ENCODE measurements at places on chromosomes 7 and 10. TPM values are rescaled to one million over a fixed set of nuclear protein-coding genes. Genes with fewer than 3 reads are reported as not detected.

GRCh38 chr10:122298598-122299301 is 27.7 kb downstream of the BTBD16 start:
- H3K27me3 ChIP-seq: peaks cover 4% of the 10 kb centered on the region
- H3K4me1 ChIP-seq: peaks cover 8% of the 10 kb centered on the region
- no peak overlapping the region for H3K4me3 ChIP-seq
- H3K36me3 ChIP-seq: no peaks in the 10 kb centered on the region
- H3K27ac ChIP-seq: peak overlapping the region; percentile 18

DNA sequence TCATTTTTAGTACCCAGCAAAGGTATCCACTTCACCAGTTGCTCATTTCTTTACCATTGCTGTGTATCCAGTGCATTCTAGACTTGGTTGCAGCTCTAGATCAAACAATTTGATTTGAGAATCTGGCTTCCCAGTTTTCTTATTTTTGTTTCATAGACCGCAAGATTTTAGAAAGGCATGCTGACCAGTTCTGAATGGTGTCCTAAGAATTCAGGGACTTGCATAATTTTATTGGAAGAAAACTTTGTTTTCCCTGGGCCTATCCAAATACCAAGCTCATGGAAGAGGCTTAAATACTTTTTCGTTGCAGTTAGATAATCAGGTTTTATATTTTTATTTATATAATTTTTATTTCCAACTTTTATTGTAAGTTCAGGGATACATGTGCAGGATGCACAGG is 58.3 kb downstream of the BICC1 start:
- H3K4me1 ChIP-seq: no peaks in the 10 kb centered on the region
- no peak overlapping the region for H3K27ac ChIP-seq
- no peak overlapping the region for H3K4me3 ChIP-seq
- H3K36me3 ChIP-seq: no peaks in the 10 kb centered on the region
- no peak for DNase-seq
- H3K27me3 ChIP-seq: no peaks in the 10 kb centered on the region

GRCh38 chr7:73991522-73992100 is 36.4 kb upstream of the ELN start:
- no peaks in the 10 kb centered on the region for H3K27me3 ChIP-seq
- H3K36me3 ChIP-seq: no peaks in the 10 kb centered on the region
- H3K4me3 ChIP-seq: no peak overlapping the region
- H3K4me1 ChIP-seq: no peaks in the 10 kb centered on the region
- H3K27ac ChIP-seq: no peak overlapping the region

Gene ABCB1
- 1.4 TPM for total RNA-seq

GRCh38 chr7:133854739-133855138 is 272.4 kb upstream of the LRGUK start:
- no peaks in the 10 kb centered on the region for H3K27me3 ChIP-seq
- no peaks in the 10 kb centered on the region for H3K36me3 ChIP-seq
- H3K4me1 ChIP-seq: no peaks in the 10 kb centered on the region
- H3K4me3 ChIP-seq: no peak overlapping the region
- no peak for DNase-seq

- no peaks in the 10 kb centered on the region for H3K36me3 ChIP-seq
- H3K27ac ChIP-seq: no peak overlapping the region
- no peaks in the 10 kb centered on the region for H3K4me1 ChIP-seq
- H3K4me3 ChIP-seq: no peak overlapping the region
Observed at GRCh38 chr10:121154310-121154709, 303.1 kb downstream of the WDR11 start.

GRCh38 chr7:115211171-115211570 is 289.3 kb downstream of the MDFIC start:
- H3K36me3 ChIP-seq: no peaks in the 10 kb centered on the region
- H3K4me3 ChIP-seq: no peak overlapping the region
- H3K4me1 ChIP-seq: no peaks in the 10 kb centered on the region
- no peak overlapping the region for H3K27ac ChIP-seq

GRCh38 chr7:12025246-12025645 is 185.8 kb upstream of the TMEM106B start:
- H3K4me1 ChIP-seq: no peaks in the 10 kb centered on the region
- H3K36me3 ChIP-seq: no peaks in the 10 kb centered on the region
- H3K4me3 ChIP-seq: no peak overlapping the region
- H3K27ac ChIP-seq: no peak overlapping the region
- H3K27me3 ChIP-seq: no peaks in the 10 kb centered on the region

DNA sequence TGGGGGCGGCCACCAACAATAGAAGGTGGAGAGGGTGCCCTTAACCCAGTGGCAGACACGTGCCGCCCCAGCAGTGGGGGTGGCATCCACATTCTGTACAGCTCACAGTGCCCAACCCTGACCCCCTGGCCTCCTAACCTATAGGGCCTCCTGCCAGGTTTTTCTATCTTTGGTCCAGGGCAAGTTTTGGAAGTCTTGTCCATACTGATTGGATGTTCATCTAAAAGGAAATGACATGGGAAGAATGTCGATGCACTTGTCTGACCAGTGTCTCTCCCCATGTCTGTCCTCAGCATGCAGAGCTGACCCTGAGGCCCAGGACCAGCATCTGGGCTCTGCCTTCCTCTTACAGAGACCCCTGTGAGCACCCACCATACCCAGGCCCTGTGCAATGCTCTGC is 32.3 kb upstream of the ANTXRL start:
- peaks cover 23% of the 10 kb centered on the region for H3K36me3 ChIP-seq
- H3K27ac ChIP-seq: no peak overlapping the region
- peaks cover 5% of the 10 kb centered on the region for H3K4me1 ChIP-seq
- peak; percentile 36 for DNase-seq

GRCh38 chr7:36393826-36394225 is 4.2 kb downstream of the ANLN start:
- H3K27me3 ChIP-seq: no peaks in the 10 kb centered on the region
- no peak overlapping the region for H3K27ac ChIP-seq
- H3K36me3 ChIP-seq: peaks cover 46% of the 10 kb centered on the region
- H3K4me3 ChIP-seq: no peak overlapping the region

DNA sequence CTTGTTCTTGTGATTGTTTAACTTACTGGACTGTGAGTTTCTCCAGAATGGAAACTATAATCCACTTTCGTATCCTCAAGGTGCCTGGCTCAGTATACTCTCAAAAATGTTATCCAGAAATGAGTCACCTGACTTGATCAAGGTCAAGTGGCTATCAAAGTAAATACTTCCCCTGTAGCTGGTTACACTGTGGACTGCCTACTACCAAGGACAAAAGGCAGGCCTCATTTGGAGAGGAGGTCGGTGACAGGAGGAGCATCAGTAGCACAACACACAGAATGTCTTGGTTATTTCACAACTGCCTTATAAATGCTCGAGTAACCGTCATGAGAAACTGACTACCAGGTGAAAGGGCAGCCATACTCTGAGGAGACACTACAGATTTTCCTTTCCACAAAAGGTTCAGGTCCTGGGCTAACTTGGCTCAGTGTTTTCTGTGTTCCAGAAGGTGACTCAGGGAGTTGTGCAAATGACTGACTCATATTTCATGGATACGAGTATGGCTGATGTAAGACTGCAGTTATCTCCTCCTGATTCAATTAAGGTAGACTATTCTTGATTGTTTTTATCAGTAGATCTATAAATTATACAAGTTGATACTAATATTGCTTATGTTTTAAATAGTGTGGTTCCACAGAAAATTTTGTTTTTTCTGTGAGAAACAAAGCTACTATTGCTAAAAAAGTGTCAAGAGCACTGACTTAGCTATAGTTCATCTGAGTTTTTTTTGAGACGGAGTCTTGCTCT is 4.2 kb upstream of the CCNY start:
- peaks cover 23% of the 10 kb centered on the region for H3K36me3 ChIP-seq
- peak overlapping the region; percentile 6 for H3K27ac ChIP-seq
- H3K4me1 ChIP-seq: peaks cover 36% of the 10 kb centered on the region

GRCh38 chr7:4851459-4852422 is 10.1 kb downstream of the PAPOLB start:
- peaks cover 11% of the 10 kb centered on the region for H3K27me3 ChIP-seq
- H3K36me3 ChIP-seq: no peaks in the 10 kb centered on the region
- peaks cover 6% of the 10 kb centered on the region for H3K4me1 ChIP-seq
- DNase-seq: no peak
- no peak overlapping the region for H3K27ac ChIP-seq

- H3K36me3 ChIP-seq: peaks cover 6% of the 10 kb centered on the region
- H3K27ac ChIP-seq: peak overlapping the region; percentile 92
- peak overlapping the region; percentile 78 for H3K4me3 ChIP-seq
Observed at GRCh38 chr10:86411281-86411841, 44.8 kb upstream of the GRID1 start.

- peaks cover 6% of the 10 kb centered on the region for H3K27me3 ChIP-seq
- no peak for DNase-seq
- no peak overlapping the region for H3K4me3 ChIP-seq
- H3K27ac ChIP-seq: no peak overlapping the region
Observed at GRCh38 chr10:61612450-61612849, 50.3 kb upstream of the CABCOCO1 start.

Gene PTPRN2
- 0.31 TPM for total RNA-seq

DNA sequence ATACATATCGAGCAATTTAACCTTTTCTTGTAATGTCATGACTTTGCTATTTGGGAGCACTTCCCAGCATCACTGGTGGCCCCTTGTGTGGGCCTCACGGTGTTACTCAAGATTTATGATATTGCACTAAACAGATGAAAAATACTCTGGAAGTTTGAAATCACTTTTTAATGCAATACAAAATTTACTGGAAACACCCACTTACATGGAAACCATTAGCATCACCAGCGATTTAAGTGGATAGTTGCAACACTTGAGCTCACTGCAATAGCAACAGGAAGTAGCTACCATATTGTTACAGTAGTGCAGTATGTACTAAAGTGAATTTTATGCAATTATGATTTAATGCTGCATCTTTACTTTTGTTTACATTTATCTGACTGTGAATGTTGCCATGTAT is 184.4 kb downstream of the MDFIC start:
- no peak for DNase-seq
- no peak overlapping the region for H3K4me3 ChIP-seq
- H3K27ac ChIP-seq: no peak overlapping the region
- no peaks in the 10 kb centered on the region for H3K27me3 ChIP-seq

GRCh38 chr10:22420787-22421517 is 75.7 kb downstream of the SPAG6 start:
- no peak overlapping the region for H3K4me3 ChIP-seq
- no peaks in the 10 kb centered on the region for H3K4me1 ChIP-seq
- peaks cover 4% of the 10 kb centered on the region for H3K27me3 ChIP-seq
- peak; percentile 56 for DNase-seq
- H3K27ac ChIP-seq: no peak overlapping the region
- no peaks in the 10 kb centered on the region for H3K36me3 ChIP-seq

Gene PTEN
- 48.6 TPM for total RNA-seq

Gene PPP2R2D
- total RNA-seq: 33.2 TPM

Gene AGAP9
- 9.8 TPM for total RNA-seq

DNA sequence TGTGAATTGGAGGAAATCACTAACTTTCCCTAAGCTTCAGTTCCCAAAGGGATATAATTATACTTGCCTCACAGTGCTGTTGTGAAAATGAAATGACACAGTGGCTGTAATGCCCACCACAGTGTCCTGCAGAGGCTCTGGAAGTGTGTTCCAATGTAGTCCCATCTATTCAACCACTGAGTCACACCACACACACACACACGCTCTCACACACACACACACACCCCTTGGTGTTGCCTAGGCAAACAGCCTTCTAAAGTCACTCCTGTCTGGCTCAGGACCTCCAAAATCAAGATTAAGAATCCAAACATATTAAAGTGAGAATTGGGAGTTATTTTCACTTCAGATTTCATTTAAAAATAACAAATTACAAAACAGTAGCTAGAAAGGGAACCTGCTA is 73.3 kb downstream of the NRCAM start:
- no peak overlapping the region for H3K4me3 ChIP-seq
- no peak overlapping the region for H3K27ac ChIP-seq
- H3K4me1 ChIP-seq: no peaks in the 10 kb centered on the region
- peaks cover 2% of the 10 kb centered on the region for H3K27me3 ChIP-seq
- DNase-seq: no peak
- no peaks in the 10 kb centered on the region for H3K36me3 ChIP-seq

Gene LRRN3
- total RNA-seq: 56.5 TPM

DNA sequence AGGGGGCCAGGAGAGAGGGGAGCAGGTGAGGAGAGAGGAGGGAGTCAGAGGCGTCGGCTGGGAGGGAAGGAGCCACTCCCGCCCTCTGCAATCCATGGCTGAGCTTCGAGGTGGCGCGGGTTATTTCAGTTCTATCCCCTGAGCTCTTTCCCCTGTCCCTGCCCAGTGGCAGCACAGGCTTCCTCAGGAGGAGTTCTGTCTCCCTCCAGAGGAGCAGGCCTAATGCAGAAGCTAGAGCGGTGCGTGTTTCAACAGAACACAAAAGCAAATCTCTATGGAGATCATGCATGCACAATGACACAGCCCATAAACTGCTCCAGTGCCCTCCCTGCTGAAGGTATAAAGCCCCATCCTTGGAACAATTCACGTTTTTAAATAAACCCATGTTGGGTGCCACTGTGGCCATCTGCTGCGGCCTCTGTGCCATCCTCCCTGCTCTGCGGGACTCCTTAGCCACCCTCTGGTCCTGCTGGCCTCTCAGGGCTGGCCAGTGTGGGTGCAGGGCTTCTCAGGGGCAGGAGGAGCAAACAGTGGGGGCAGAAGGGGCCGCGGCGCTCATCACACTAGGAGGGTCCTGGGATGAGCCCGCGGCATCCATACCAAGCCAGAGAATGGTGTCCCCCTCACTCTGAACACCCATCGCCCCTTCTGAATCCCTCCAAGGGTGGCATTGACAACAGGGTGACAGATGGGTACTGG is 192.6 kb upstream of the LYZL2 start:
- no peak overlapping the region for H3K4me3 ChIP-seq
- H3K27me3 ChIP-seq: no peaks in the 10 kb centered on the region
- H3K36me3 ChIP-seq: no peaks in the 10 kb centered on the region
- no peak overlapping the region for H3K27ac ChIP-seq
- peaks cover 2% of the 10 kb centered on the region for H3K4me1 ChIP-seq

Gene OR2A1
- not detected for total RNA-seq

DNA sequence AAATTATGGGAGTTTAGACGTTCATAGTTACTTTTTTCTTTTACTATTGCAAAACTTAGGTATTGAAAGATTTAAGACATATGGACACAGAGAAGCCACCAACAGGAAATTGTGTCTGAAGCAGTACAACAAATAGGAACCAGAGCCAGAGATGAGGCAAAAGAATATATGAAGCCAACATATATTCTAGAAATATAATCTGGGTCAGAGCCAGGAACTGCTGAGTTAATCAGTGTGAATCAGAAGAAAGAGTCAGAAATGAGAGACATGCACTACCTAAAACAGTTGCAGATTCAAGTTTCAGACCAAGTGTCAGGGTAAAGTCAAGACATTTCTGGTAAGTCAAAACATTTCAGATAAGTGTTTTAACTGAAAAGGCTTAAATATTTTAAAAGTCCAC is 67.7 kb downstream of the DGKB start:
- H3K36me3 ChIP-seq: no peaks in the 10 kb centered on the region
- H3K4me3 ChIP-seq: no peak overlapping the region
- H3K27ac ChIP-seq: no peak overlapping the region
- DNase-seq: no peak

DNA sequence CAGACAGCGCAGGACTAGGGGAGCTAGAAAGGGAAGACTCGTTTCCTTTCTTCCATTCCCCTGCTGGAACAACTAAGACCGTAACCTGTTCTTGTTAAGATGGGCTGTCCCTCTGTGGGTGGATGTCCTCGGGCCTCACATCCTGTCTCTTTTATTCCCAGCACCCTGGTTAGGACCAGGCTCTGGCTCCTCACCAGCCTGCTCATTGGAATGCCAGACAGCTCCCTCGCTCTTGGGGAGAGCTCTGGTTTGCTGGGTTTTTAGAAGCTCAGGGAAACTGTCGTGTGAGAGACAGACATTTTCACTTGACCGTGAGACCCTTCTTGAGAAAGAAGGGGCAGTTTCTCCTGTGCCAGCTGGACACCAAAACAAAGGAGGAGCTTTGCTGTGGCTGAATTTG is 58.1 kb upstream of the HABP2 start:
- no peaks in the 10 kb centered on the region for H3K36me3 ChIP-seq
- DNase-seq: no peak
- no peak overlapping the region for H3K27ac ChIP-seq
- H3K4me3 ChIP-seq: no peak overlapping the region

Measured in activated CD4-positive, alpha-beta T cell treated with anti-CD3 and anti-CD28 coated beads, Interleukin-2, amount 10 ng/mL, durations not matched to agents 24 days and 14 days (primary cell).